ENCODE measurements at places on chromosomes 2 and 18.

DNA sequence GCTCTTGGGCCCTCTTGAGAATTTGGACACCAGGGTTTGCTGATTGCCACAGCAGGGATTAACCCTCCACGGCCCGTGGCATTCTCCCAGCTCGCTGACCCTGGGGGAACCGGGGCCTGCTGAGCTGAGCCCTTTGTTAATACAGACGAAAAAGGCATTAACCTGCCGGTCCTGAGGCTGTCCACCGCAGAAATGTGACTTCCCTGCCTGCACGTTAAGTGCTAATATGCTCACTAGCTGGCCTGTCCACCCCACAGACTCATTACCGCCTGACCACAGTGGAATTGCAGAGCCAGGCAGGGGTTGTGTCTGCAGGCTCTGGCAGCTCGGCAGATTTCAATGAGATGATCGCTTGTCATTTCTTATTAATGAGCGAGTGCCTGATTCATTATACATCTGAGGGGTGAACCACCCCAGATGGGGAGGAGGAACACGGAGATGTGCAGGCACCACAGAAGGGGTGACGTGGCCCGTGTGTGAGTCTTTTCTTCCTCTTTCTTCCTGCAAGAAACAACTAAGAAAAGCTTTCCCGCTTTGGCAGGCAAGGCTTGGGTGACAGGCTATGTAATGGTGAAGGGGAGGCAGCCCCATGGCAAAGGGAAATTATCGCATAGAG is 126.0 kb downstream of the GLI2 start:
- no peaks in the 10 kb centered on the region for H3K27me3 ChIP-seq
- H3K36me3 ChIP-seq: no peaks in the 10 kb centered on the region
- H3K4me1 ChIP-seq: peaks cover under 1% of the 10 kb centered on the region
- no peak for DNase-seq

DNA sequence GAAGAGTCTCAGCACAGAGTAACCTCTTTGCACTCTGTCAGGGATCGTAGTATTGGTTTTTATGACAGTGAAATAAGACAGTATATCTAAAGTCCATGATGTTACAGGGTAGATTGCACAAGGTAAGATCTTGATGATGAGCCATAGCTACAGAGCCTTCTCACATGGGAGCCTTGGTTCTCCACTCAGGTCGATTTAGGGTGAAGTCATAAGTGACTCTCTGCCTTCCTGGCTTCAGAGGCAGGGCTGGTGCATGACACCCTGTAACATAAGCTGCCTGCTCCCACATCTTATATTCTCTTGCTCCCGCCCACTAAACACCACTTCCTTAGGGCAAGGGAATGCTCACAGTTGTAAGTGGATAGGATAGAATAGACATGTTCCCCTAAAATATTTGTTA is 13.3 kb downstream of the DAPL1 start:
- DNase-seq: no peak
- no peaks in the 10 kb centered on the region for H3K36me3 ChIP-seq
- H3K4me3 ChIP-seq: no peak overlapping the region
- H3K27ac ChIP-seq: no peak overlapping the region

GRCh38 chr2:240137596-240138253 is 1.6 kb upstream of the COPS9 start:
- H3K36me3 ChIP-seq: peaks cover 5% of the 10 kb centered on the region
- H3K27me3 ChIP-seq: no peaks in the 10 kb centered on the region
- H3K27ac ChIP-seq: no peak overlapping the region
- no peak for DNase-seq
- H3K4me1 ChIP-seq: peaks cover 12% of the 10 kb centered on the region

DNA sequence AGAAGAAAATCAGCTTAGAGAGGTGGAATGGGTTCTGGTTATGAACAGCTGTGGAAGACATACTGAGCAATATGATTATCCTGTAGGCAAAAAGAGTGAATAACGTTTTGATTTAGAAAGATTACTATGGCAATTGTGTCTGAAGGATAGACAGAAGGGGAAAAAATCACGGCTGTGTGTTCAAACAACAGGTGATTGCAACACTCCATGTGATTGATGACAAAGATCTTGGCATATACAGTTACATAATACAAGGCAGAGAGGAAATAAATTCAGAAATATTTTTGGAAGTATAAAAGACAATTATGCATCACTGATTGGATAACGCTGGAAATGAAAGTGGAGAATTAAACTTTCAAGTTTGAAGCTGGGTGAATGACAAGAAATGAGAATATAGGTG is 58.5 kb upstream of the KCNJ3 start:
- no peak for DNase-seq
- no peak overlapping the region for H3K27ac ChIP-seq
- H3K27me3 ChIP-seq: no peaks in the 10 kb centered on the region
- H3K4me3 ChIP-seq: no peak overlapping the region
- no peaks in the 10 kb centered on the region for H3K36me3 ChIP-seq

GRCh38 chr2:137689549-137689948 is 274.7 kb upstream of the HNMT start:
- H3K4me1 ChIP-seq: no peaks in the 10 kb centered on the region
- no peak overlapping the region for H3K4me3 ChIP-seq
- DNase-seq: no peak
- H3K36me3 ChIP-seq: no peaks in the 10 kb centered on the region

GRCh38 chr2:224591220-224591619 is 6.1 kb upstream of the CUL3 start:
- no peak overlapping the region for H3K27ac ChIP-seq
- H3K4me1 ChIP-seq: peaks cover 3% of the 10 kb centered on the region
- no peaks in the 10 kb centered on the region for H3K36me3 ChIP-seq

DNA sequence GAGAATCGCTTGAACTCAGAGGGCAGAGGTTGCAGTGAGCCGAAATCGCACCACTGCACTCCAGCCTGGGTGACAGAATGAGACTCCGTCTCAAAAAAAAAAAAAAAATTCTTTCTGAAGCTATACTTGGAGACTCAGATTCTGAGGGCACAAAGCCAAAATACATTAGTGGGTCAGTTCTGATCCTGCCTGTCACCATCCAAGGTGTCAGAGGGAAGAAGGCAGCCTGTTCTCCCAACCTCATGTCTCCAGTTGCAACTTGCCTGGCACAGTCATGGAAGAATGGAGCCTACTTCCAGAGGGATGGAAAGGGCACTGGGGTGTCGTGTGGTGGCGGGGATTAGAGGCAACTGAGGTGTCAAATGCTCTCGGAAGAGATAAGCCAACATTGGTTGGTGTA is 104.8 kb upstream of the GATA6 start:
- H3K4me3 ChIP-seq: no peak overlapping the region
- DNase-seq: no peak
- H3K36me3 ChIP-seq: no peaks in the 10 kb centered on the region
- no peaks in the 10 kb centered on the region for H3K27me3 ChIP-seq

DNA sequence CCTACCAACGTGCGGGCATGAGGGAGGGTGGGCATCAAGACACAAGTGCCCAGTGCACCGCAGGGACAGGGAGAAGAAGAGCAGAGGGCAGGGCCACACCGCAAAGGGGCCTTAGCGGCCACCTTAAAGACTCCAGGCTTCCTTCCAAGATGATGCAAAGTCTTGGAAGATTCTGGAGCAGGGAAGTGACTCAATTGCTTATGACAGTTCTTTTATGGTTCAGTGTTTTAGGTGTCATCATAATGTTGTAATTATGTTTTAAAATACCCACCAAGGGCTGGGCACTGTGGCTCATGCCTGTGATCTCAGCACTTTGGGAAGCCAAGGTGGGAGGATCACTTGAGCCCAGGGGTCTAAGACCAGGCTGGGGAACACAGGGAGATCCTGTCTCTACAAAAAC is 44.5 kb upstream of the SEMA4C start:
- H3K4me1 ChIP-seq: no peaks in the 10 kb centered on the region
- no peaks in the 10 kb centered on the region for H3K27me3 ChIP-seq
- H3K4me3 ChIP-seq: no peak overlapping the region
- no peak overlapping the region for H3K27ac ChIP-seq

GRCh38 chr2:240584486-240585031 is 2.0 kb upstream of the CAPN10 start:
- peak overlapping the region; percentile 91 for H3K4me3 ChIP-seq
- no peaks in the 10 kb centered on the region for H3K27me3 ChIP-seq
- no peaks in the 10 kb centered on the region for H3K36me3 ChIP-seq
- H3K27ac ChIP-seq: no peak overlapping the region
- no peak for DNase-seq

GRCh38 chr2:95702471-95702870 is 110.7 kb downstream of the TRIM43 start:
- H3K27ac ChIP-seq: no peak overlapping the region
- DNase-seq: no peak

Measured in thoracic aorta (tissue), 2 donors.